NCI-H460 (cell line): ENCODE measurements at places on chromosomes 16 and 17. TPM values are rescaled to one million over a fixed set of nuclear protein-coding genes. Genes with fewer than 3 reads are reported as not detected.
A peak's percentile ranks its signal among the peaks of the same experiment; 100 is the strongest.

DNA sequence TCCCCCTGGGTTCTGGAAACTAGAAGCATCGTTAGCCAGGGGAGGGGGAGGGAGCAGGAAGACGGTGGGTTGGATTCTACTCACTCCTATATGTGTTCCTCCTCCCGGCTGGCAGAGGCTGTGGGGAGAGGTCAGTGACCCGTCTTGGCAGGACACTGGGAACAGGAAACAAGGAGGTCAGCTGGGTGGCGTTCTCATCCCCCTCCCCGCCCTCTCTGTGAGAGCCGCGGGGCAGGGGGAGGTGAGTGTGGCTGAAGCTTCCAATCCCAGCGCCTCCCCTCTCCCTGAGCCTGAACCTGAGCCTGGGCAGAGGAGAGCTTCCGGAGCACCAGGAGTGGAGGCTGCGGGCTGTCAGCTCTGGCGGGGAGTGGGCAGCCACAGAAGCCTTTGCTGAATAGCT is 12.5 kb downstream of the GPRC5C start:
- DNase-seq, result no peak

DNA sequence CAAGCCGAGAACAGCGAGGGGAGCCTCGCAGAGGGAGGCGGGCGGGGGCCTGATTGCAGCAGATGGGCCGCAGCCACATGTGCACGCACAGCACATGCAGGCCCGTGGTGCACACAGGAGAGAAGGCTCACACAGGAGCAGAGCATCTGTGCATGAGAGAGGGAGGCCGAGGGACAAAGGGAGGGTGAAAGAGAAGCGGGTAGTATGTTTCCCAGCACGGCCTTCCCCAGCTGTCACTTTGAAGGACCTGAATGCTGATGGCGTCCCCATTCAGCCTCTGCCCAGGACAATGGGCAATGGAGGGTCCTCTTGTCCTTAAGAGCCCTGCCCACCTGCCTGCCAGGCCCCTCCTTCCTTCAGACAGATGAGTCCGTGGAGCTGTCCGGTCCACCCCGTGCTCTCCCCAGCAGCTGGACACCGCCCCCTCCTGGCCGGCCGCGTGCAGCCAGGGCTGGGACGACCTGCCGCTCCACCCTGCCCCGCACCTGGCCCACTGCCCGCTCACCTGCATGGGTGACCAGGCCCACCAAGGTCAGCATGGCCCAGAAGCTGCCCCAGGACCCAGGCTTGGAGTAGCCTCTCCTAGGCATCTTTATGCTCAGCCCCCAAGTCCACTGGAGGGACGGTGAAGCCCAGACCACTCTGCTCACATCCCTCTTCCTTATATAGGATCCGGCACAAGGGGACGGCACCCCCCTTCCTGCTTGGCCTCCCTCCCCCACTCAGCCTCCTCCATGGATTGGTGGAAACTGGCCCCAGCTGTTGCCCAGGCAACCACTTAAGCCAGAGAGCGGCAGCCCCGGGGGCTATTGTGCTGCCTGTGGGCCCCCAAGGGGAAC is at the start of gene BTBD17:
Gene BTBD17, minus strand, starts transcription at position 639 of the 839 bp plus-strand sequence. Its CDS starts 49 bp downstream, at position 590.
- peak; percentile 16 for DNase-seq

DNA sequence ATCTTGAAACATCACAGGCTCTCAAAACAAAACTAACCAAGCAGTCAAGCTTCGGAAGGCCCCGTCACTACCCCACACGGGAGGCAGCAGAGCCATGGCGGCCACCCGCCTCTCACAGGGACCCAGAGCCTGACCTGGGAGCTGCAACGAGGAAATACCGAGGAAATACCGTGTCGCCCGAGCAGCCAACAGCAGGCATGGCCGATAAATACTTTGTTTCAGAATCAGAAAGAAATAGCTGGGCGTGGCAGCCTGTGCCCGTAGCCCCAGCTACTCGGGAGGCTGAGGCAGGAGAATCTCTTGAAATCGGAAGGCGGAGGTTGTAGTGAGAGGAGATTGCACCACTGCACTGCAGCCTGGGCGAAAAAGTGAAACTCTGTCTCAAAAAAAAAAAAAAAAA is 6.9 kb downstream of the LMF1 start:
- no peak for DNase-seq

GRCh38 chr16:80265624-80266306 is 275.0 kb upstream of the DYNLRB2 start:
- DNase-seq, result no peak

- no peak for DNase-seq
Measured at GRCh38 chr16:80585764-80586163, 45.0 kb downstream of the DYNLRB2 start.

DNA sequence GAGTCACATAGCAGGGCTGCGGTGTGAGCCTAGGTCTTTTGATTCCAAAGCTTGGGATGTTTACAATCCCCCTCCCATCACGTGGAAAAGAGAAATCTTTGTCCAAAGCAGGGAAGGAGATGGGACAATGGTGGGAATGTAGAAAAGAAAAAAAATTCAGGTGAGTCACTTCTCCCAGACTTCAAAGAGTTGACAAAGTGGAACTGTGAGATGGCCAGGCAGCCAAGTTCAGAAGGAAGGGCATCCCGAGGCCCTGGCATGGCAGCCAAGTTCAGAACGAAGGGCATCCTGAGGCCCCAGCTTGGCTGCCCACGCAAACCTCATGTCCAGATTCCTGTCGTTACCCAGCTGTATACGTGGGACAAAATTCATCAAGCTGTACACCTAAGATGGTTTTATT is 47.5 kb downstream of the FOXL1 start:
- DNase-seq, result no peak

DNA sequence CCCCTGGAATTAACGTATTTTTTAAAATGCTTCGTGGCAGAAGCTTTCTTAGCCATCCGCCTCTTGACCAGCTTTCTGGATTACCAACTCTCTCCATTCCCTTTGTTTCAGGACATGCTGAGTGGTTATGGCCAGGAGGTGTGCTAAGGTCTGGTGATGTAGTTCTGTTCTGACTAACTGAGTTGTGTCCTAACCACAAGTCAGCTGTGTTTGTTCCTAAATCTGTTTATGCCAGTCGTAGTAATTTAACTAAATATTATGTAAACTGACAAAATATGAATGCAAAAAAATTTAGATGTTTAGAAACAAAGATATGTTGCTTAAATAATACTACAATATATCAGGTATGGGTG is 61.6 kb downstream of the MRTFB start:
- DNase-seq, result no peak

- DNase-seq, result no peak
Measured at GRCh38 chr17:21303441-21304065, 19.0 kb downstream of the MAP2K3 start.

- no peak for DNase-seq
Measured at GRCh38 chr16:57131351-57131970, 39.1 kb downstream of the CPNE2 start.

GRCh38 chr16:67104845-67105244 is 4.9 kb upstream of the PHAF1 start:
- no peak for DNase-seq

DNA sequence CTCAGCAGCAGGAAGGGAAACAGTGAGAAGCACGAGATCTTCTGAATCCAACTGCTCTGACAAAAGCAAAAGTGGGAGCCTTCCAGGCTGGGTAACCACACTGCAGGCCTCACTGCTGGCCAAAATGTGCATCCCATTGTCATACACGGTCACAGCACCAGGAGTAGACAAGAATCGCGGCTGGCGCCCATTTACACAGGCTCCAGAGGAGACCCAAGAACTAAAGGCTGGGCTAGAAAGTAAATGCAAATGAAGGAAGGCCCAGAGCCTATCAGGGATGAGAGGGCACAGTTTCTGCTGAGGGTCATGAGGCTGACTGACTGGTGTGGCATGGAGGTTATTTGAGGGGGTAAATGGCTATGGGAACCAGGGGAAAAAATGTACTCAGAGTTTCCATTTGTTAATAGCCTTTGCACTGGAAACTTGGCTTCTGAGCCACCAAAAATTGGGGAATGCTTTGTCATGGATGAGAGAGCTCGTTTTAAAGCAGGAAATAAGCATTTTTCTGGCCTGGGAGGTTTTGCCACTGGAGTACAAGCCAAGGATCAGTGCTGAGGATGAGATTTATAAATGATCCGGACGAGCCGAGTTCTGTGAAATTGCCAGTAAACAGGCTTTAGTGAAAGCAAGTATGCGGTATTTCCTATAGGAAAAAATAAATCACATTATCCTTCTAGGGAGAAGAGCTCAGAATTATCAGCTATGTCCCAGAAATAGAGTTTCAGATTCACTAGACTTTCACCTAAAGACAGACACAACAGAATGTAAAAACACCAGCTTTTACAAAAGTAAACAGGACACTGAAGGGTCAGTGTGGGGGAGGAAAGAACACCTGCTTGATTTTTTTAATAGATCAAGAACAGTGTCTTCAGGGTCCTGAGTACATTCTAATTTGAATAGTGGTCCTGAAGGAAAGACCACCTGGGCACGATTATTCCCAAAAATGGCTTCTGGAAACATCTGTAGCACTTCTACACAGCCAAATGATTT is 66.9 kb upstream of the GSG1L start:
- no peak for DNase-seq

DNA sequence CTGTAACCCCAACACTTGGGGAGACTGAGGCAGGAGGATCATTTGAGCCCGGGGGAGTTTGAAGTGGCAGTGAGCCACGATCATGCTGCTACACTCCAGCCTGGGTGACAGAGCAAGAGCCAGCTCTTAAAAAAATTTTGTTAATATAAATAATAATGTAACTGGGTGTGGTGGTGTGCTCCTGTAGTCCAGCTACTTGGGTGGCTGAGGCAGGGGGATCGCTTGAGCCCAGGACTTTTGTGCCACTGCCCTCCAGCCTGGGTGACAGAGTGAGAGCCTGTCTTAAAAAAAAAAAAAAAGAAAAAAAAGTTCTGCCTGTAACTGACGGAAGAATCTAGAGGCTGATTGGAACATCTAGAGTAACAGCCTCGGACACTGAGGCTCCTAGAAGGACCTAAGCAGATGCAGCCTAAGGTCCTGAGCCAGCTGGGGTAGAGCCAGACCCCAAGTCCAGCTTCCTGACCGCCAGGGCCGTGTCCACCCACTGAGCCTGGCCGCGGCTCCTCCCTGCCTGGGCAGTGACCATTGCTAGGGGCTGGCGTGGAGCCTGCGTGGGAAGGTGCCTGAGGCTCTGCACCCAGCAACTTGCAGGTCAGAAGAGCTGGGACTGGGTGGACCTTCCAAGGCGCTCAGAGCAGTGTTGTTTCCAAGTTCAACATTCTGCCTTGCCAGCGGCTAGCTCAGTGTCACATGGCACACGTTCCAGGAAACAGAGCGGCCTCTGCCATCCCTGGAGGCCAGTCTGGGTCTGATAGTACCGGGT is 209.4 kb upstream of the CIBAR2 start:
- DNase-seq, result no peak

GRCh38 chr17:81722184-81723120 is 10.4 kb downstream of the SLC25A10 start:
- no peak for DNase-seq

- DNase-seq, result no peak
Measured at GRCh38 chr16:89727406-89728120, 6.2 kb downstream of the ZNF276 start.

DNA sequence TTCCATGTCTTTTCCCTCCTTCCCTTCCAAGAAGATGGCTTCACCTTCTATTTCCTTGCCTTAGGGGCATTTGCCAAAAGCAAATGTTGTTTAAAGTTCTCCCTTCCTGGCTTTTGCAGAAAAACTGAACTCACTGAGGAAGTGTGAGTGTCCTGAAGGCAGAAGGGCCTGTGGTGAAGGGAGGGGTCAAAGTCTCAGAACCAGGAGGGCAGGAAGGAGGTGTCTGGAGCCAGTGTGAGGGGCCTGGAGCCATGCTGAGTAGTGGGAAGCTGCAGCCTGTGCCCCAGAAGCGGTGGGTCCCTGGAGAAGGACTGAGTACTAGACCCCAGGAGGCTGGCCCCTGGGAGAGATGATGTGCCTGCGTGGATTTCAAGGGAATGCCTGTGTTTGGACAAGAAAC is 23.8 kb upstream of the SUPT4H1 start:
- DNase-seq, result no peak

- no peak for DNase-seq
Measured at GRCh38 chr17:64278614-64279013, 15.6 kb upstream of the TEX2 start.

- DNase-seq, result no peak
Measured at GRCh38 chr16:72172105-72173034, at the start of gene PMFBP1. Gene PMFBP1, minus strand, starts transcription at chr16:72172155. Its CDS starts 947 bp downstream, at chr16:72171208.

GRCh38 chr16:10514369-10515055 is 65.9 kb downstream of the EMP2 start:
- DNase-seq, result peak; percentile 48

- DNase-seq, result no peak
Measured at GRCh38 chr17:77728474-77728795, 230.1 kb upstream of the TNRC6C start.

GRCh38 chr17:11642655-11643054 is 44.4 kb downstream of the DNAH9 start:
- no peak for DNase-seq

CSF3 gene
- total RNA-seq, result 0.14 TPM in 1 of 2 replicates, not detected in the other

CMTR2 gene
- total RNA-seq, result 21.9 and 28.0 TPM in 2 replicates

KCNJ18 gene
- not detected in 2 replicates for total RNA-seq

P2RX5 gene
- total RNA-seq, result 28.7 and 28.9 TPM in 2 replicates

TBC1D3K gene
- not detected in 2 replicates for total RNA-seq

APOBR gene
- 0.05 TPM in 1 of 2 replicates, not detected in the other for total RNA-seq

PLEKHH3 gene
- total RNA-seq, result 18.3 and 19.4 TPM in 2 replicates

CDR2L gene
- total RNA-seq, result 15.6 and 18.0 TPM in 2 replicates

SMTNL2 gene
- 0.12 and 0.17 TPM in 2 replicates for total RNA-seq

G6PC3 gene
- 59.3 and 62.0 TPM in 2 replicates for total RNA-seq

TRIM65 gene
- 30.2 and 32.0 TPM in 2 replicates for total RNA-seq

TMEM101 gene
- 40.0 and 44.6 TPM in 2 replicates for total RNA-seq
